Omental fat pad (tissue), 4 donors: ENCODE measurements at places on chromosomes 16 and 17. TPM values are rescaled to one million over a fixed set of nuclear protein-coding genes. Genes with fewer than 3 reads are reported as not detected.

The CDYL2 gene
- 7.0 TPM for total RNA-seq

The LRRC75A gene
- 1.2 TPM for total RNA-seq

The HLF gene
- total RNA-seq = 12.5 TPM

The TMEM186 gene
- 3.6 TPM for total RNA-seq

The COQ9 gene
- 42.5 TPM for total RNA-seq

The KRT23 gene
- total RNA-seq = not detected

The C16orf92 gene
- total RNA-seq = not detected

The TMEM235 gene
- total RNA-seq = not detected

DNA sequence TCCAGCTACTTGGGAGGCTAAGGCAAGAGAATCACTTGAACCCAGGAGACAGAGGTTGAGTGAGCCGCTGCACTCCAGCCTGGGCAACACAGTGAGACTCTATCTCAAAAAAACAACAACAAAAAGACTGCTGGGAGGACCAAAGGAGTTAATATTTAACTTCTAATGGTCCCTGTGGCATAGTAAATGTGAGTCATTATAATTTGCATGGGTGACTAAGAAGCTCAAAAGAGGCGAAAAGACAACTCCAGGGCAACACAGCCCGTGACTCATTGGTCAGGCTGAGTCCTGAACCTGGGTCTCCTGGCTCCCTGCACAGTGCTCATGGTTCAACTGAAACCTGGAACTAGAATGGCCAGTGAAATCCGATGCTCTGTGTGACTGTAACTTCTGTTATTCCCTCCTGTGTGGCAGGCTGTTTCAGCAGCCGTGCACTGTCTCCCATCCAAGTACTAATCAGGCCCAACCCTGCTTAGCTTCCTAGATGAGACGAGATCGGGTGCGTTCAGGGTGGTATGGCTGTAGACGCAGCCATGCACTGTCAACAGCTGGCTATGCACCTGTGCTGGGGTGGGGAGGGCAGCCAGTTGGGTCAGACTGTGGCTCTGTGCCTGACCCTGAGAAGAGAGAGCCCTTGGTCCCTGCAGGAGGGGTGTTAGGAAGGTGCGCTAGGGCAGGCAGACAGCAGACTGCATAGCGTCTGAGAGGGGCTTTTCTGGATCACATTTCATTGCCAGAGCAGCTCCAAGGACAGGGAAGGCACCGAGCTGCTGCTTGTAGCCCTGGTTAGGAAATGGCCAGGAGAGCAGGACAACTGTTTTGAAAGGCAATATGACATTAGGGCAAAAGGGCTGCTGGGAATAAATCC lies 14.5 kb upstream of the GPRC5C start:
- no peak for DNase-seq

GRCh38 chr16:88939972-88940861 lies 36.8 kb downstream of the CBFA2T3 start:
- DNase-seq = no peak

- DNase-seq = no peak
Observed at GRCh38 chr17:51319186-51319585, 58.8 kb downstream of the UTP18 start.

- DNase-seq = no peak
Observed at GRCh38 chr17:62750631-62751051, 57.5 kb downstream of the MARCHF10 start.

GRCh38 chr17:28071891-28072606 lies 29.6 kb downstream of the NLK start:
- DNase-seq = no peak

DNA sequence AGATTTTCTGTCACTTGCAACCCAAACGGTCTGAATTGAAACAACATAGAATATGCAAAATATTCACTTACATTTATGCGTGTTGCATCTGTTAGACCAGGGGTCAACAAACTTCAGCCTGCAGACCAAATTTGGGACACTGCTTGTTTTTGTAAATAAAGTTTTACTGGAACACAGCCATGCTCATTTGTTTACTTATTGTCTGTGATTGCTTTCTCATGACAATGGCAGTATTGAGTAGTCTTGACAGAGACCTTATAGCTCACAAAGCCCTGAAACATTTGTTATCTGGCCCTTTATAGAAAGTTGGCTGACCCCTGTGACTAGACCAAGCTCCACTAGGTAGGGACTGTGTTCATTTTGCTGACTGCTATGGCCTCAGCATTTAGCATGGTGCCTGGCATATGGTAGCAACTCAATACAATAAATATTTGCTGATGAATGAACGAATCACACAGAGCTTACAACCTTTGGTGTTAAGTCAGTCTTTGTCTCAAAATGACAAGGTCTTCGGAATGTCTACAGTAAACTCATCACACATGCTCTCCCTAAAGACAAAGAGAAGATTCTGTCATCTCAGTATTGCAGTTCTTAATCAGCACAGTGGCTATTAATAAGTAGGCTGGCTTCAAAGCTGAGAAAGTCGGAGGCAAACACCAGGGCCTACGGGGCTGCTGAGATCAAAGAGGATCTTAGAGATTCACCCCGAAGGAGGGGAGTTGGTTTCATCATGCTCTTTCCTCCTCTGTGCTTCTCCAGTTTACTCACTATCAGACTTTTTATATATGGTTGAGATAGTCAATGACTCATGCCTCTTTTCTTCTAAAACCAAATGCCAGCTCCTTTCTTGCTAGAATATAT lies 95.2 kb upstream of the AXIN2 start:
- DNase-seq = no peak

DNA sequence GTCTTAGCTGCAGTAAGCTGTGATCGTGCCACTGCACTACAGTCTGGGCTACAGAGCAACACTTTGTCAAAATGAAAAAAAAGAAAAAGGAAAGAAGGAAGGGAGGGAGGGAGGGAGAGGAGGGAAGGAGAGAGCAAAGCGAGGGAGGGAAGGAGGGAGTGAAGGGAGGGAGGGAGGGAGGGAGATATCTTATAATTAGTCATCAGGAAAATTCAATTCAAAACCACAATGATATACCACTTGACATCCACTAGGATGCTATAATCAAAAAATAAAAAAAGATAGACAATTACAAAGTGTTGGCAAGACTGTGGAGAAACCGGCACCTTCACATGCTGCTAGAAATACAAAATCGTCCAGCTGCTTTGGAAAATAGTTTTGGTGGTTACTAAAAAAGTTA lies 93.8 kb downstream of the CDC27 start:
- no peak for DNase-seq

DNA sequence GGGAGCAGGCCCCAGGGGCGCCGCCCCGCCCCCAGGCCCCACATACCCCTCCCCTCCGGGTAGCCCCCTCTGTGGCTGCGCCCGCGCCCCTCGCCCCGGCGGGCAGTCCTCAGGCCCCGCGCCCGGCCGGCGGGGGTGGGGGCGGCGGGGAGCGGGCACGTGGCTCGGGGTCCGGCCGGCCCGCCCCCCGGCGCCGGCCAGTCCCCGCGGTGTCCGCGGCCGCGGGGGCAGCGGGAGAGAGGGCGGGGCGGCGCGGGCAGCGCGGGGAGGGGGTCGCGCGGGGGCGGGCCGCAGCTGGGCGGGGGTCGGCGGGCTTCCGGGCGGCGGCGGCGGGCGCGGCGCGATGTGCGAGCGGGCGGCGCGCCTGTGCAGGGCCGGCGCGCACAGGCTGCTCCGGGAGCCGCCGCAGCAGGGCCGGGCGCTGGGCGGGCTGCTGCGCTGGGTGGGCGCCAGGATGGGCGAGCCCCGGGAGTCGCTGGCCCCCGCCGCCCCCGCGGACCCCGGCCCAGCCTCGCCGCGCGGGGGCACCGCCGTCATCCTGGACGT lies 335 bp downstream of the NECAB2 start:
- DNase-seq = no peak
